Cardiac ventricle fibroblast (primary cell): ENCODE measurements at places on chromosomes 11 and 22. TPM values are rescaled to one million over a fixed set of nuclear protein-coding genes. Genes with fewer than 3 reads are reported as not detected.

Gene PRG3
- not detected in 2 replicates for total RNA-seq

Gene TMPRSS6
- not detected in 2 replicates for total RNA-seq

Gene TECTA
- total RNA-seq = 0.31 and 3.1 TPM in 2 replicates

Gene MCHR1
- total RNA-seq = 0.39 TPM in 1 of 2 replicates, not detected in the other

Gene CYB5R3
- 143 and 148 TPM in 2 replicates for total RNA-seq

Gene SLC5A4
- not detected in 2 replicates for total RNA-seq

Gene CCDC34
- total RNA-seq = 1.7 and 2.7 TPM in 2 replicates

Gene CARNS1
- 0.05 TPM in 1 of 2 replicates, not detected in the other for total RNA-seq

Gene SLCO2B1
- total RNA-seq = 0.37 and 0.59 TPM in 2 replicates

Gene SLC35E4
- total RNA-seq = 6.1 and 6.6 TPM in 2 replicates

Gene SLC25A17
- 12.8 and 14.4 TPM in 2 replicates for total RNA-seq
